Activated naive CD4-positive, alpha-beta T cell treated with Interleukin-2 at 50 U/mL for 16 hours (primary cell): ENCODE measurements at places on chromosomes 6 and 20.
A peak's percentile ranks its signal among the peaks of the same experiment; 100 is the strongest.

- no peak for DNase-seq
Measured at GRCh38 chr6:158286413-158286812, 25.9 kb upstream of the TULP4 start.

GRCh38 chr6:117142995-117143394, 122.4 kb upstream of the VGLL2 start:
- no peak for DNase-seq

- no peak for DNase-seq
Measured at GRCh38 chr6:99026135-99026534, 78.4 kb upstream of the FBXL4 start.

DNA sequence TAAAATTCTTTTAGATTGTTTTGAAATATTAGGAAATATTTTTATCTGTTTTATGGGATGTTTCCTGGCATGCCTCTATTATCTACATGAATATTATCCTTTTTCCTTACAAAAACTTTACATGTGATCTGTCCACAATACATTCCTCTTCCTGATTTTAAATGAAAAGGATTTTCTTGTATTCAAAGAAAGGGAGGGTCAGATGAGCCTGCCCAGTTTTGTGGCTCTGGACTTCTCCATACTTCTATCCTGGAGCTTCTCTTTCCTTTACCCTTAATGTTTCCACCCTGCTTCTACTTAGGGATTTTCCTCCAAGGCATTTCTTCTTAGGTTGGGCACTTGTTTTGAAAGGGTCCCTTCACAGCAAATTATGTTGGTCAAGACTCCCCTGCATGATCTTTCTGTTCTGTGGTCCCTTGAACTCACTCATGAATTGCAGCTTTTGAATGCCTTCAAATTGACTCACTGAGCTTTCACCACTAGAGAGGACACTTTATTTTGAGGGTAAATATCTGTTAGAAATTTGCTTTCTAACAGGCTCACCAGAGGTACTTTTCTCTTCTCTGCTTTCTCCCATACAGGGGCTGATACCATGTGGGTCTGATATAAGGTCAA, 104.9 kb downstream of the CENPW start:
- DNase-seq = no peak

DNA sequence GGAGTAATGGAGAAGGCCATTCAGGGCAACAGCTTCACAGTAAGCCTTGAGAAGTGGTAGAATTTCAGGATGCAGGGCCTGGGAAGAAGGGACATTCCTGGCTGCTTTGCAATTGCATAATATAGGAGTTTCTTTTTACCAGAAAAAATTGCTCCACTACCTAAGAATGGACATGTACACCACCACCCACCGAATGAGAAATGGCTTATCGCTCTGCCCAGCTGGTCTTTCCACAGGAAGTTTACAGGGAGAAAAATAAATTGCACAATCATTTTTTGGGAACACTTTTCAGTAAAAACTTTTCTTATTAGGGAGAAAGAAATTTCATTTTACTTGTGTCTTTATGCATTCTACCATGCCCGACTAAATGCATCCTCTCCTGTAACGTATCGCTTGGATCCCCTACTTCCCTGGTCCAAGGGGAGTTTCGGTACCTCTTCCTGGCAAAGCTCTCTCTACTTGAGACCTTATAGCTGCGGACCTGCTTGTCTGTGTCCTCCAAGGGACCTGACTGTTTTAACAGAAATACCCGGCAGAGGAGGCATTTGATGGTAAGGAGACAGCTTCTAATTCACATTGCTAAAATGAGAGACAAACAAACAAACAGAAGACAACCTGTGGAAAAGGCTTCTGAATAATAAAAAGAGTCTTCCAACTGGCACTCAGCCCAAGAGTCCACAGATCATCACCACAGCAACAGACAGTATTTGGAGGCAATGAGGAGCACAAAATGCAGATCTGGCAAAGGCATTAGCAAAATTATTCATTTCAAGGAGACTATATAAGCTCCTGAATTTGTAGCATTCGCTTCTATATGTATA, 54.2 kb downstream of the MAP3K5 start:
- no peak for DNase-seq

GRCh38 chr6:37038292-37039198, 33.1 kb downstream of the FGD2 start:
- no peak for DNase-seq

DNA sequence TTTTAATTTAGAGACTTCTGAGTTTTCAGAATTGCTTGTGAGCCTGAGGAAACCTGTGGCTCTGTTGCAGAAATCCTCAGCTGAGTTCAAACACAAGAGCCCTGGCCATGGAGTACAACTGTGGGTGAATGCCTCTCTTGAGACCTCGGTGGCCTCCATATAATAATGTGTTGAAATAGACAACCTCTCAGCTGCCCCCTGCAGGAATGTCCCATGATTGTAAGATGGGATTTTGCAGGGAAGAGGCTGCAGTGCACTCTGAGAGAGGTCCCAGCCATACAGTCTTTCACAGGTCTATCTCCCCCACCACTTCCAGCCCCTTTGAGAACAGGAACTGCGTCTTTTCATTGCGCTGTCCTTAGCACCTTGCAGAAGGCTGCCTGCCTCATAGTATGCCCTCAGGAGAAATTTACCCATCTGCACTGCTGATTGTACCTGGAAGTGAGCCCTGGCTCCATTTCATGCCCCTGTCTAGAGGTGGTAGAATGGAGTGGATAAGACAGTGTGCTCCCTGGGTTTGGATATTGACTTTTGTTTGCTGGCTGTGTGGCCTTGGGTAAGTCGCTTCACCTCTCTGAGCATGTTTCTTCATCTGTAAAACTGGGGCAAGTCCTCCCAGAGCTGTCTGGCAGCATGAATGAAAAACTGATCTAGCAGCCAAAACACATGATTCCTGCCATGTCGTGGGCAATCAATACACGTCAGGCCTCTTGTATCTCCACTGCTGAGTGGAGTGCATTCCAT, 16.8 kb upstream of the CDH22 start:
- DNase-seq = no peak

DNA sequence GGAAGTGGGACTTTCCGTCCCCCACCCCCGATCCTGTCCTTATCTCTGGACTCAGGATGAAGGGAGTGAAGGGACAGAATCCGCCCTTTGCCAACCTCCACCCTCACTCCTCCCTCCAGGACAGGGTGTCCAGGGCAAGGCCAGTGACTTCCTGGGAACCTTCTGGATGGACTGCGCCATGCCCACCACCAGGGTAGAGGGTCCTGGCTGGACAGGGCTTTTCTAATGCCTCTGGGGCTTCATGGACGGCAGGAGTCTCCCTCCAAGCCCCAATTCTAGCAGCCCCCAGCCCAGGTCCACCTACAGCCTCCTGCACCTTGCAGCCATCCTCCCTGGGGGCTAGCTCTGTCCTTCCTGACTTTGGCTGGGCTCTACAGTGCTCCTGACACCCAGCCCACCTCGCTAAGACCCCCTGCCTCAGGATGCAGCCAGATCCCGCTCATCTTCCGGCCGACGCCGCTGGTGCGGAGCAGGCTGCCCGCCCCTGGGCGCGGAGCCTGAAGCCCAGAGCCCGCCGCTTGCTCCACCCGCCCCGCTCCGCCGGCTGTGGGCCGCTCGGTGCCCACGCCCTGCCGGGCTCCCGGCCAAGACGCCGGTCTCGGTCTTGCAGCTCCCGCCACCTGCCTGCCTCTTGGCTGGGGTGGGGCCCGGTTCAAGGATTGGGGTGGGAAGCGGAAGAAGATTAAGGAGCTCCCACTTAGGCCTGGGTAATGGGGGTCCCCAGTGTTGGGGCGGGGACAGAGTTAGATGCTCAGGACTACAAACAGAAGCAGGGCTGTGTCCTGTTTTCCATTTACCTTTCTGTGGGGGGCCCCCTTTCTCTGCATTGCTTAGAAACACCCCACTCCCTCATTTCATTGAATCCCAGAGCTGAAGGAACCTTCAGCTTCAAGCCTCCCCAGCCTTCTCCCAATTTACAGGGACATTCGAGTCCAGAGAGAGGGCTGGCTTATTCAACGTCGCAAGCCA, 72.8 kb downstream of the MDGA1 start:
- peak; percentile 16 for DNase-seq

DNA sequence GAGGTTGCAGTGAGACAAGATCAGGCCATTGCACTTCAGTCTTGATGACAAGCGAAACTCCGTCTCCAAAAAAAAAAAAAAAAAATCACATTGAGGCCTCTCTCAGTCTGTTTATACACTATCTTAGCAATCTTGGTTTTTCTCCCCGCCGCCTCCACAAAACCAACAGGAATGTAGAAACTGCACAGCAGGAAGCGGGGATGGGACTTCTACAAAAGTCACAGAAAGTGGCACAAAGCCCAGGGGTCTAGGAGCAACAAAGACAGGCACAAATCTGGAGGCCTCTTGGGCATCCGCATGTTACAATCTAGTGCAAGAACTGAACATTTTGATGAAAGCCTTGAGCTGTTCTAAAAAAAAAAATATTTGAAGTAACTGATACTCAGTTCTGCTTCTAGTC, 48.6 kb downstream of the KDM1B start:
- DNase-seq = no peak

- no peak for DNase-seq
Measured at GRCh38 chr6:163165155-163165910, 249.2 kb upstream of the QKI start.

- DNase-seq = peak; percentile 74
Measured at GRCh38 chr6:1396952-1397868, 7.8 kb downstream of the FOXF2 start.

DNA sequence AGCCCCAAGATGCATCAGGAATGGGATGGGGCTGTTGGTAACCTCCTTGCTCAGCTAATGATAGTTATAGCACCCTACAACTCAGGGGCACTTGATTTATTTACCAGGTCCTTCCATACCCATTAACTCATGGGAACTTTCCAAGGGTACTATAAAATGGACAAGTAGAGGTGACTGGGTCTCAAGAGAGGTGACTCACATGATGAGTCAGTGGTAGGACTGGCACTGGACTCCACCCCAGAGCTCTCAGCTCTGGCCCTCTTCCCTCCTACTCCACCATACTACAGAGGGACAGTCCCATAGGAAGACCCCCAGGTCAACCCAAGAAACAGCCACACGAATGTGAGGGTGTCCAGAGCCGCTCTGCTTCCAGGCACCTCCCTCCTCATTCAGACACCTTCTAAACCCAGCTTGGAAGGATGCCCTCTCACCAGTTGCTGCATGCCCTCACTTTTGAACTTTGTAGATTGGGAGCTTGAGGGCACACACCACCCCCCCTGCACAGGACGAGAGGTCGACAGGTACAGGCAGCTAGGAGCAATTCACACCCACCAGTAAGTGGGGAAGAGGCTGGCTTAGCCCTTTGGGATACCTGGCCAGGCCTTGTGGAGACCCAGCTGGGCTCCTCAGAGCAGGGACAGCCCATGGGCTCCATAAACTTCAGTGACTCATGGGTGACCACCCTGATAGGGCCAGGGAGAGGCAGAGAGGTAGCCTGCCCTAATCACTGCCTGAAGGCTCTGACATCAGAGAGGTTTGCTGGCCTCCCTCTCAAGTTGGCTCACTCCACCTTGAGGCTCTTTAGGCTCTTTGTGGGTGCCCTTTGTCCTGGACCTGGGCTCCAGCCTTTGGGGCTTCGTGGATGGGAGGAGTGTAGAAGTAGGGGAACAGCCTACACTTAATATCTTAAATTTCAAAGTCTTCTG, 81.6 kb upstream of the MLN start:
- DNase-seq = no peak
